ENCODE measurements at places on chromosomes 12 and 14.

GRCh38 chr12:97048421-97049035 lies 141.5 kb downstream of the NEDD1 start:
- no peak for DNase-seq

- no peak for DNase-seq
Measured at GRCh38 chr12:51972849-51973273, 21.4 kb downstream of the ACVR1B start.

DNA sequence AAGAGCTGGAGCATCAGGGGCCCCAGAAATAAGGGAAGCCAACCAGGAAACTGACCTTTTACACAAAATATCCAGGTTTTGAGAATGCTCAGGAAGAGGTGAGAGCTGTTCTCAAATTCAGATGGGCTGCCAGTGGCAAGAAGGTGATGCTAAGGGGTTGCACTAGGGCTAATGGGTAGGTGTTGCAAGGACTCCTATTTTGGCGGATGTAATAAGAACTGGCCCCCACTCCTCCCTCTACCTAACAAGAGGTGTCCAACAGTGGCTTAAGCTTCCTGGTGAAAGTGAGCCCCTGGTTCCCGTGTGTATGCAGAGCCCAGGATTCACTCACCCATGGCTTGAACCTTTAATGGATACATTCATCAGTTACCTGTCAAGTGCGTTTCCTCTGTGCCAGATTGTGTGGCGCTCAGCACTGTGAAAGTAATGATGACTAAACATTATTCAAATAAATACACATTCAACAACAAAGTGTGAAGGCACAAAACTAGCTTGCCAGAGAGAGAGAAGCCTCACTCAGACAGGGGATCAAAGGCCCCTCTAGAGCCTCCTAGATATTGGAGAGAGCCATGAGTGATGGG lies 705 bp upstream of the CHGA start:
- no peak for DNase-seq

GRCh38 chr14:81837304-81837703 lies 303.7 kb upstream of the SEL1L start:
- no peak for DNase-seq

DNA sequence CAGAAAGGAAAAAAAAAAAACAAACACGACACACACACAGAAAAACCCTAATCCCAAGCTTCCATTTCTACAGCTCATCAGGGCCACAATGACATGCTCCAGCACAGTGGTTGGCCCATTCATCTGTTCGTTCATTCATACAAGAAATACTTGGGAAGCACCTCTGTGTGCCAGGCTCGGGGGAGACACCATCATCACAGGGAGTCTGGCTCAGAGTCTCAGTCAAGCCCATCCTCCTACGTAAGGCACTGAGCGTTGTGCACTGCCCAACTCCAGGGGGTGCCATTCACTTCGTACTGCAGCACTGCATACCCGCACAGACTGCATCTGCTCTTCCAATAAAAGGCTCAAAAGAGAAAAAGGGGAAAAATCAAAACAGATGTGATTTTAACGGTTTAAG lies 15.3 kb downstream of the VPS37B start:
- DNase-seq: no peak

Measured in Right ventricle myocardium inferior (tissue), 1 donor.